ENCODE measurements at places on chromosomes 7 and 10.
A peak's percentile ranks its signal among the peaks of the same experiment; 100 is the strongest.

GRCh38 chr7:116571037-116571436, 46.2 kb downstream of the CAV1 start:
- DNase-seq = no peak

DNA sequence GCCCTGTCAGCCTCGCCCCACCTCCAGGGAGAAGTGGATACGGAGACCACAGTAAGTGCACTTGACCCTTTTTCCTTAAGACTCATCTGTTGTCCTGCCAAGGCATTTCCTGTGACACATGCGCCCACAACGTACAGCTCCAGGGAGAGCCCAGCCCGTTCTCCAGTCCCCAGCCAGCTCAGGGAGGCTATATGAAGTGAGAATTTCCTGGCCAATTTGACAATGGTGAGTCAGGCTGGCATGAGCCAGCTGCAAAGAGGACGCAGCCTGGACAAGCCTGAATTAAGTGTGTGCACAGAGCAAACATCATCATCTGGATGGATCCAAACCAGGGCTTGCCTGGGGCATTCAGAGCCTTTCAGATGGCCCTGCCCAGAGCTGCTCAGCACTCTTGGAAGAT, 244.8 kb downstream of the KCNMA1 start:
- DNase-seq = no peak

- DNase-seq = no peak
Measured at GRCh38 chr10:3002304-3002703, 65.0 kb upstream of the PFKP start.

- peak; percentile 23 for DNase-seq
Measured at GRCh38 chr10:118241229-118242137, 100.6 kb downstream of the FAM204A start.

- no peak for DNase-seq
Measured at GRCh38 chr7:142896151-142896550, 10.6 kb upstream of the TRPV6 start.

- no peak for DNase-seq
Measured at GRCh38 chr10:58003945-58004344, 263.7 kb downstream of the IPMK start.

GRCh38 chr10:91514787-91515186, 104.6 kb downstream of the HECTD2 start:
- DNase-seq = no peak

All from germinal center (tissue), 1 donor.